RCC 7860 (cell line): ENCODE measurements at places on chromosomes 1 and 21.

DNA sequence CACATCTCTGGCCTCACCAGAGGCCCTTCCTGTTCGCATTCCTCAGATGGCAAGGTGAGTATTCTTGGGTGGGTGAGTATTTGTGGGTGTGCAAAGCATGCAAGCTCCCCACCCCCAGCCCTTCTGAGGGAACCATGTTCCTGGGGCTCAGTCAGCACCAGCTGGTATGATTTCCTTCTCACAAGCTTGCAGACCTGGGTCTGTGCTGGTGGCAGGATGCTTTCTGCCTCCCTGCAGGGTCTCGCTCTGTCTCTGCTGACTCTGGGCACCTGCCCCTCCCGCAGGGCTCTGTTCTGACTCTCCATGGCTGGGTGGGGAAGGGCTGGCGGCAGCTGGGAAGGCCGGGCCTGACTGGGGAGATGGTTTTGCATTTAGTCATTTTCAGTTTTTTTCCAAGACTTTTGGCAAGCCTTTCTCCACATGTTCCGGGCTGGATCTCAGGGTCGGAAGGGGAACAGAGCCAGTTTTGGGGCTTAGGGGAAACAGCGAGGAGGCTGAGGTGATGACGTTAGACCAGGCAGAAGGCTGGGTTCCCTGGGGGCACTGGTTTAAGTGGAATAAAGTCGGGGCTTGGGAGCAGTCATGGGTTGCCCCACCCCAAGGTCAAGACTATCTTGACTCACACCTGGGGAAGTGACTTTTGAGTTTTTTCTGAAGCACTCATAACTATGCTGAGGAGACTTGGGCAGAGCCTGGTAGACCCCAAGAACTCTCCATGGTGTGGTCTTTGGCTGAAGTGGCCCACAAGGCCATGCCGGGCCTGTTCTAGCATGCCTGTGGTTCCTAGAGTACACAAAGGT lies 6.2 kb downstream of the RASSF5 start:
- no peak for DNase-seq

GRCh38 chr1:64875101-64875500 lies 91.2 kb downstream of the JAK1 start:
- DNase-seq: no peak

DNA sequence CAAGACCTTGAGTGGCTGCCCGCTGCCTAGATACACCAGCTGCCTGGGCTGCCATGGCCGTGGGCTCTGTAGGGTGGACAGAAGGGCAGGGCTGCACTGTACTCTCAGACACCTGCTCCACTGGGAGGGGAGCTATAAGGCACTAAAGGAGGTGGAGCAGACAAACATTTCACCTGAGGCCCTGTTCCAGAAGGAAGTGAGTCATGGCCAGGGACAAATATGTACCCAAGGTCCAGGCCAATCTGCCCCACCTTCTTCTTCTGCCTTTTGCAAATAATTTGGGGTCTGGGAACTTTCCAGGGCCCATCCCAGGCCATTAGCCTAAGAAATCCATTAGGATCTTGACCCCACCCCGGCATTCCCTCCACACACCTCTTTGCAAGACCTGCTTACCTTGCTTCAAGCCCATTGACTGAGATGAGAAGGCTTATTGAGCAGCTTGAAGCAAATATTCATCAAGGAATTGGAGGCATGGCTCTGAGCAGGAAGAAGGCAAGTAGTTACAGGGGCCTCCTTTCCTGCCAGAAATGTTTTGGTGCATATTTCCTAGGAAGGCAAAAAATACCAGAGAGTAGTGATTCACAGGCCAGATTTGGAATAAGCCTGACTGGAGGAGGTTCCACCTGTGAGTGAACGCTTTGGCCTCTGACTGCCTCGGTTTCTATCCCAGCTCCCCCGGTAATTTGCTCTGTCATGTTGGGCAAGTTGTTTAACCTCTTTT lies at the start of gene CAPN8:
Gene CAPN8 (minus strand): TSS at position 110 of the 721 bp plus-strand sequence. CDS start 55 bp downstream, at position 55.
- no peak for DNase-seq

- no peak for DNase-seq
These were observed at the start of gene C1orf94 for GRCh38 chr1:34176830-34177603. C1orf94 (plus strand) TSS chr1:34176907; CDS start chr1:34177790, 883 bp downstream.

GRCh38 chr1:232142403-232143314 lies 487.3 kb downstream of the SIPA1L2 start:
- DNase-seq: peak; percentile 77

DNA sequence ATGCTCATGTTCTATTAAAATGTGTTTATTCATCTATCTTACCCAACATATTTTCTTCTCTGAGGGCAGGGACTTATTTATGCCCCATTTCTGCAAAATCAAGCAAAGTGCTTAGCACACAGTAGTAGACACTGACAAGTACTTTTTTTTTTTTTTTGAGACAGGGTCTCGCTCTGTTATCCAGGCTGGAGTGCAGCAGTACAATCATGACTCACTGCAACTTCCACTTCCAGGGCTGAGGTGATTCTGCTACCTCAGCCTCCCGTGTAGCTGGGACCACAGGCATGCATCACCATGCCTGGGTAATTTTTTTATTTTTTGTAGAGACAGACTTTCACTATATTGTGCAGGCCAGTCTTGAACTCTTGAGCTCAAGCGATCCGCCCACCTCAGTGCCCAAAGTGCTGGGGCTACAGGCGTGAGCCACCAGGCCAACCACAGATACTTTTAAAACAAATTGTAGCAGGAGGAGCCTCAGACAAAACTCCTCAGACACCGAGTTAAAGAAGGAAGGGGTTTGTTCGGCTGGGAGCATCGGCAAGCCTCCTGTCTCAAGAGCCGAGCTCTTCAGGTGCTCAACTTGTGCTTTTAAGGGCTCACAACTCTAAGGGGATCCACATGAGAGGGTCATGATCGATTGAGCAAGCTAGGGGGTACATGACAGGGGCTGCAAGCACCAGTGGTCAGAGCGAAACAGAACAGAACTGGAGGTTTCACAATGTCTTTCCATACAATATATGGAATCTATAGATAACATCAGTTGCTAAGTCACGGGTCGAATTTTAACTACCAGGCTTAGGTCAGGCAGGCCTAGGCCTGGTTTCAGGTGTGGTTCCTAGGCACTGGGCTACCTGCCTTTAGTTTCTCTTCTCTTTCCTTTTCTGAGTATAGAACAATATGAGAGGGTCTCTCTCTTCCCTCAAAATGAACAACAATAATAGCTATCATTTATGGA lies 5.7 kb upstream of the TMEM167B start:
- peak; percentile 70 for DNase-seq

GRCh38 chr21:33021150-33021549 lies 4.6 kb upstream of the OLIG2 start:
- no peak for DNase-seq

GRCh38 chr1:168623831-168624230 lies 47.4 kb downstream of the XCL1 start:
- no peak for DNase-seq

GRCh38 chr1:115467196-115467595 lies 129.1 kb upstream of the NGF start:
- no peak for DNase-seq

DNA sequence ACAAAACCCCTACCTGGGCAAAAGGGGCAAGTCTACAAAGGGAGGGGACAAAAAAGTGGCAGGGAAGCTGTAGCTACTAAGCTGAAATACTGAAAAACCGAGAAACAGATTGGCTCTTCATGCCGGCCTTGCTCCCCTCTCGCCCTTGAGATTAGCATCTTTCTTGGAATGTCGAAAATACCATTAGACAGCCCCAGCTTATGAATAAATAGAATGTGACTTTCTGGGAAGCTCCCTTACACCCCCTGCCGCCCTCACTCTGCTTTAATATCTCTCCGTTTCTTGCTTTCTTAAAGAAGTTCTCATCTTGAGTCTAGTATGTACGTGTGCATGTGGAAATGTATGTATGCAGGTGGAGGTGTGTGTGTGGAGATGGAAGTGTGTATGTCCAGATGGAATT lies 14.1 kb downstream of the TRAF3IP3 start:
- DNase-seq: no peak

- DNase-seq: no peak
These were observed 95.4 kb downstream of the LACTBL1 start for GRCh38 chr1:22877112-22877915.

GRCh38 chr1:32753532-32754316 lies 51.2 kb upstream of the SYNC start:
- no peak for DNase-seq

- DNase-seq: no peak
These were observed 22.3 kb downstream of the ACTA1 start for GRCh38 chr1:229411434-229412055.

DNA sequence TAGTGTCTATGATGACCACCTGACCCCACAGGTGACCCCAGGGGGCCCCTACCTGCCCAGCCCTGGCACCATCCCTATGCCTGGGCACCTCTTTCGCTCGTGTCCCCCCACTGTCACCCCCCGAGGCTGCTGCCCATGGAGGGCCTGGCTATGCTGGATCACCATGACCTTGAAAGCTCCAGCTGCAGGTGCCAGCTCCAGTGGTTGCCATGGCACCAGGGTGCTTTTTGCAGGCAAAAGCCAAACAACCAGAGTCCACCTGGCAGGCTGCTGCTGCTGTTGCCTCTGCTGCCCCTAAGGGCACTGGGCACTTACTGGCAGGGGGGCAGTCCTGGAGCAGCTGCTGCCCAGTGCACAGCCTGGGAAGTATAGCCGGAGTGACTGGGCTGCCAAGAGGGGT lies 21.7 kb downstream of the ETNK2 start:
- DNase-seq: no peak

- no peak for DNase-seq
These were observed 3.2 kb downstream of the JMJD4 start for GRCh38 chr1:227731696-227732585.

- peak; percentile 78 for DNase-seq
These were observed 1.2 kb downstream of the MTF2 start for GRCh38 chr1:93080179-93080823.

DNA sequence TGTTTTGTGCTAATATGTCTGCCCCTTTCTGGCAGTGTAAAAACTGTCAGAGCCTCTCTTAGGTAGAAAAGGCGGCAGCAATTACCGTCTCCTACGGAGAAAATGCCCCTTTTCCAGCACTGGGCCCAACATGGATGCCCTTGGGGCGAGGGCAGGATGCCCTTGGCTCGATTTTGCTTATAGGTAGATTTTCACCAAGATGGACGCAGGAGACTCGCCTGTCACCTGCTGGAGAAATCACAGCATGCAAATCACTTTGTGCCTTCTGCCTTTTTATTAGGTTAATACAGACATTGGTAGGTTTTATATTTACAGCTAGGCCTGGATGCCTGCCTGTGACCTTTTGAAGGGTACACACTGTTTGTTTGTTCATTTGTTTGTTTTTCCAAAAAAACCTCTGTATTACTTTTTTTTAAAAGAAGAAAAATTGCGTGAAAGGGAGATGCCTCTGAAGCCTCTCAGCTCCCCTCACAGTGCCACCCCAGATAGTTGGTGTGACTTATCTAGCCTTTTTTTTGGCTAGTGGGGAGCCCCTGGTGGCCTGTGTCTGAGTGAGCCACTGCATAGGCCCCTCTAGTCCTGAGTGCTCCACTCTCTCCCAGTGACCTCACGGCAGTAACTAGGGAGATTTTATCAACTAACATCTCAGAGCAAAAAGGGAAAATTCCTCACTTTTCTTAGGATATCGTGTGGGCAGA lies 2.5 kb downstream of the ATP1B1 start:
- DNase-seq: peak; percentile 63

DNA sequence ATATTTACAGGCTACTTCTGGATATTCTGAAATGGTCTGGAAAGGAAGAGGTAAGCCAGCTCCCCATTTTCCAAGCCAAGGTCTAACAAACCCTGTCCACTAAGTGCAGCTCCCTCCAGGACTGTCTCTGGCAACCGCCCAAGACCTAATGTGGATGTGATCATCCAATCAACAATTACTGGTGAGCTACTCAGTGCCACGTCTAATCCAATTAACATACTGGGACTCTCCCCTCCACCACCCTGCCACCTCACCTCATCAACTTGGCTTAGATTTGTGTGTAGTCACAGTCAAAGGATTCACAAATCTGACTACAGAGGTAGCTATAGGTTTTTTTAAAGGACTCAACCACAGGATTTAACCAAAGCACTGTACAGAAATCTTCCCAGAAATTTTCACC lies 25.4 kb upstream of the S100A7 start:
- DNase-seq: no peak

- no peak for DNase-seq
These were observed 7.1 kb upstream of the S100A11 start for GRCh38 chr1:152043870-152044269.

DNA sequence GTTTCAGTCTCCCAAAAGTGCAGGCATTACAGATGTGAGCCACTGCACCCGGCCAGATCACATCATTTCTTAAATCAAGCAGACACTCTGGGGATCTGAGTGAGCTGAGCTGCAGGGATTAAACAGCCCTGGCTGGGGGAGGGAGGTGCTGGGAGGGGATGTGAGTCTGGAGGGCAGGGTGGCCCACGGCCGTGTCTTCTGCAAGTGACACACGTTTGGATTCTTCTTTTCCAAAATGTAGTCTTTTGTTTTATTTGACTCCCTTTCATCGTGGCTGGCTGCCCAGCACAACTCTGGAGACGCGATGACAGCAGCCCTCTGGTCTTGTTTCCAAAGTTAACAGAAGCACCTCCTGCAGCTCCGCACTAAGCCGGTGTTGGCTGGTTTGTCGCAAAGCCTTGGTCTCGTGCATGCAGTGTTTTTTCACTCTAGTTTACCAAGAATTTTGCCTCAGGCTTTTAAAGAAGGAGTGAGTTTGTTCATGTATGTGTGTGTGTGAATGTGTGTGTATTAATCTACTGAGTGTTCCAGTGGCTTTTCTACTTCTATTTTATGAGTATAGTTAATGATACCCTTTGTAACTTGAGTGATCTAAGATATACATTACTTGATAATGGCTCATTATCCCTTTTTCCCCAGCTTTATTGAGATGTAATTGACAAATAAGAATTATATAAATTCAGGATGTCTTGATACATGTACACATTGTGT lies 2.8 kb upstream of the KRTAP10-5 start:
- DNase-seq: no peak

DNA sequence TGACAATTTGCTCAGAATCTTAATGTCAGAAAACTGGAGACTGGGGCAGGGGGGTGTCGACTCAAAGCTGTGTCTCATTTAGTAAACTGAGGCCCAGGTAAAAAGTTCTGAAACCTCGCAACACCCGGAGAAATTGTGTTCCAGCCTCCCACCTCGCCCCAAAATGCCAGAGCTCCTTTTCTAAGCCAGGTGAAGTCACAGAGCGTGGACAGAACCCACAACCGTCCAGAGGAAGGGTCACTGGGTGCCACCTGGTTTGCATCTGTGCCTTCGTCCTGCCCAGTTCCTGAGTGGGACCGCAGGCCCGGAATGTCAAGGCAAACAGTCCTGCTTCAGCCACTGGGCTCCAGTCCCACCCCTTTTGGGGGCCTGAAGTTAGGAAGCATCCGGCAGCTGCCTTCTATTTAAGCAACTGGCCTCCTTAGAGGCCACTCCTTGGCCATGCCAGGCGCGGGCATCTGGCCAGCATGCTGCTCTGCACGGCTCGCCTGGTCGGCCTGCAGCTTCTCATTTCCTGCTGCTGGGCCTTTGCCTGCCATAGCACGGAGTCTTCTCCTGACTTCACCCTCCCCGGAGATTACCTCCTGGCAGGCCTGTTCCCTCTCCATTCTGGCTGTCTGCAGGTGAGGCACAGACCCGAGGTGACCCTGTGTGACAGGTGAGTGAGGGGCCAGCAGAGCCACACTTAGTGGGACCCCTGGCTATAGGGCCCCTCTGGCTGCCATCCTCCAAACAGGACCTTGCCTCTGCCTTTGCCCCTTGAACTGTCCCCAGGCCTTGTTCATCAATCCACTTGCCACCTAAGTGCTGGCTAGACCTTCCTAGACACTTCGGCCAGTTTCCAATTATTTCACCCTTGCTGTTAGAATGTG lies at the start of gene TAS1R1:
Gene TAS1R1 (plus strand): TSS at position 401 of the 872 bp plus-strand sequence. CDS start 67 bp downstream, at position 468.
- no peak for DNase-seq
